Activated effector memory CD4-positive, alpha-beta T cell treated with anti-CD3 and anti-CD28 coated beads, Interleukin-2, amount 50 U/mL, for 16 hours (primary cell): ENCODE measurements at places on chromosomes 2 and 18.

DNA sequence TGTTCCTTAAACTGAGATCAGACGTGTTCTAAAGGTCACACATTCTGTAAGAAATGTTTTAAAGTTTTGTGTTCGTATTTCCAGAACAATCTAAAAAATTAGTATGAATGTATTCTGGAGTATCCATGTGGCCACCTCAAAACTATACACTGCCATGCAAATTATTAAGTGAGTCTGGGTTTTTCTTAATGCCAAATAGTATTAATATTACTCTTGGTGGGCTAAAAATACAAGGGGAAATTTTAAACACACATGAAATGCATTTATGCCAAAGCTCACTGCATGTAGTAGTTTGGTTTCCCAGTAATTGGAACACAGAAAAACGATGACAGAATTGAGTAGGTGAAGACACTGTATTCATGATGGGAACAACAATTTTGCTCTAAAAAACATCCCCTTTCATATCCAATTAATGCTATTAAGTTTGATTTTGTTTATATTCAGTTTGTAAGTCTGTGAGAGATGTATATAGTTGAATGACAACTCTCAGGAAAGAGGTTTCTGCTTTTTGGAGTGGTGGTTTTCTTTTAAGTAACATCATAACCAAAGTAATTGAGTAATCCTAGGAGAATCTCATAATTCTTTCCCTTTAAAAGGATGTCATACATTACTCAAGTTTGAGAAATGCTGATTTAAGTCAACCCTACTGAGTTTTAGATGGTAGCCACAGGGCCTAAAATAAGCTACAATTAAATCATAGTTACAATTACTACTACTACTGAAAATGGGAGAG, 75.7 kb upstream of the CDCA7 start:
- no peak for DNase-seq

GRCh38 chr2:198322275-198322674, 517.9 kb downstream of the PLCL1 start:
- DNase-seq, result no peak

DNA sequence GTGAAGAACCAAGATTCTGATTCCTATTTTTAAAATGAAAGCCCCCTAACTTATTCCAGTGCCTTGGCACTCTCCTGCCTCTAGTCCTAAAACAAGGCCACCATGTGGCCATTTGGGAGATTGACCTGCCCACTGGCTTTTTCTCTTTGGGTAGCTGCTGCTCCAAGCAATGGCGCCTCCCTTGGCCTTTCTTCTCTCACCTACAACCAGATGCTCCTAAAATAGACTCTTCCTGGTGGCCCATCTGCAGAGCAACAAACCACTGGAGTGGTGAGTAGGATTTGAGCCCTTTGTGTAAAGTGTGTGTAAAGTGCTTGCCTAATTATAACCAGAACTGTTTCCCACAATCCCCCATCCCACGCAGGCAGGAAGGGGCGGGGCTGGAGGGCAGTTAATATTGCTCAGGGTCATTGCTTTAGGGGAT, 114.2 kb downstream of the FHOD3 start:
- DNase-seq, result no peak

DNA sequence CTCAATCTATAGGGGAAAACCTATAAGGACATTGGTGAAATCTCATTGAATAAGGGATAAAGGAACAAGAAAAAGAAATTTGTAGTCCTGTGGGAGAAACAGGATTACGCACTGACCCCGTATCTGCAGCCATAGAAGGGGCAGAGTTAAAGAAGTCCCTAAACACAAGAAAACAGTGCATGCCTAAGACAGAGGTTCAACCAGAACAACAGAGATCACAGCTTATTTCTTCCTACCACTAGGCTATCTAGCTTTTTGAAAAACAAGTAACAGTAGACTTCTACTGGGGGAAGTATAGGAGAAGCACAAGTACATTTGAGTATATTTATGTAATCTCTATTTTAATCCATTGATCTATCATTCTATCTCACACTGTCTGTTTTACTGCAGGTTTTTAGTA, 485.2 kb upstream of the REG3G start:
- DNase-seq, result no peak

DNA sequence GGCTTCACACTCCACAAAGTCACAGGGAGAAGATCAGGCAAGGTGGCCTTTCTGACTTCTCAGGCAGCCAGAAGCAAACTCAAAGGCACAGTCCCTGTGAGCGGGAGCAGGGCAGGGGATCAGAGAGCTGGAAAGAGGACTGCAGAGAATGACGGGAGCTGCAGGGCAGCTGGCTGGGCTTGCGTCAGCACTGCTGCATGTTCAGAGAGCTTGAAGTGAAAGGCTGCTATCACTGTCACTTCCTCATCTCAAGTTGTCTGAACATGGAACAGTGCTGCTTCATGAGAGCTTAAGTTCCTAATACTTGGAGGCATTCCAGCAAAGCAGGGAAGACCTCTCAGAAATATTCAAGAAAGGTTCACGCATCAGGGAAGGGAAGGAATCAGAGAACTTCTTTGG, 20.4 kb downstream of the TGFBRAP1 start:
- no peak for DNase-seq

DNA sequence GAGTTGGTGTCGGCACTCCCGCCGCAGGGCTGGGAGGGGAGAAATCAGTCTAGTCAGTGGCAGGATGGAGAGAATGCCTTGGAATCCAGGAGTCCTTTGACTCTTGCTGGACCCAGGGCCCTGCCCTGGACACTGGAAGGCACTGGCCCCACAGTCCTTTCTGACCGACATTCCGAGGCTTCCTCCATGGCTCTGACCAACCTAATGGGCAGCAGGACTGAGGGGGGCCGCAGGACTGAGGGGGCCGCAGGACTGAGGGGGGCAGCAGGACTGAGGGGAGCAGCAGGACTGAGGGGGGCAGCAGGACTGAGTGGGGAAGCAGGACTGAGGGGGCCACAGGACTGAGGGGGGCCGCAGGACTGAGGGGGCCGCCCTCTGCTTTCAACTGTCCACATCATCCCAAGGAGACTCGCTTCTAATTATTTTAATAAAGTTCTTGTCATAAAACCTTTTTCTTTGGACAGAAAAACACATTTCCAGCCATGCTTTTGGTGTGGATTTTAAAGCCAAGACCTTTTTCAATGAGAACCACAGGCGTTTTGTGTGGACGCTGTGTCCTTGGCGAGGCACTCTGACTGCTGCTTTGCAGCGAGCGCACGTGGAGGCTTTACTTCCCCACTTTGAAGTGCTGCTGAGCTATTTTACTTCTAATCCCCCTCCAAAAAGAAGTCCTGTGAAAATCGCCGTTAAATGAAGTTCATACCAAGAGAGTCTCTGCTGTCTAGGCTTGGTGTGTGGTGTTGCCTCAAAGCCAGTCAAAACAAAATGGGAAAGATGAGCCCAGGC, 226.1 kb downstream of the TWIST2 start:
- no peak for DNase-seq

DNA sequence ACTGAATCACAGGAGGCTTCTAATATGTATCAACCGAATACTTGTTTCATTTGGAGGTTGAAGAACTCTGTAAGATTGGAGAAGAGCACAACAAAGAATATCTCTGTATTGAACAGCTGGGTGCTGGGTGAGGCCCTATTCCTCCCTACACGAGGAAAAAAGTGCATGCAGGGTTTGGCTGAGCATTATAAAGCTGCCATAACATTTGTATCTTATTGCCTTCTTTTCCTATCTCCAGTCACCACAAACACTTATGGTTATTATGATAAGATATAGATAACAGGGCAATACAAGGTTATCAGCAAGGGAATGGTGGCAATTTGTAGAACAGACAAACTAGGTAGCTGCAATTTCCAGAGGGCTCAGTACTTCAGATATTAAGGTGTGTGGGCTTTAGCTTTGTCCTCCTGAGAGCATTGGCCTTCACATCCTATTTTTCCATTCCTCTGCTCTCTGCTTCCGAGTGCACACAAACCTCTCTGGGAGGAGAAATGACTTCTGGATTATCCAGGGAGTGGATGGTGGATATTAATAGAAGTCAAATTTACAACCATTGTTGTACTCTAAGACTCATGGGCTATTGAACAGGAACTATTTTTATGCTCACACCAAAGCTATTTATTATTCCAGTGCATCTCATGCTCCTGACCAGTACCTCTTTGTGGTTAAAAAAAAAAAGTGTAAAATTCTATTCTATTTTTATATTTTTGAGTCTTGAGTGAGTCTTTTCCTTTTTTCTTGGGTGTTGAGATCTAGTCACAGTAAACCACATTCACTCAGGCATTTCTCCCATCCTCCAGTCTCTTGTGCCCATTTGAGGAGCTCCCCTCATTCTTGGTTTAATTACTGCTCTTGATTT, 248.4 kb downstream of the ETAA1 start:
- no peak for DNase-seq

GRCh38 chr2:47056868-47057686, 98.0 kb downstream of the STPG4 start:
- DNase-seq, result no peak

- DNase-seq, result no peak
Measured at GRCh38 chr2:46471019-46471583, 8.3 kb upstream of the TMEM247 start.

DNA sequence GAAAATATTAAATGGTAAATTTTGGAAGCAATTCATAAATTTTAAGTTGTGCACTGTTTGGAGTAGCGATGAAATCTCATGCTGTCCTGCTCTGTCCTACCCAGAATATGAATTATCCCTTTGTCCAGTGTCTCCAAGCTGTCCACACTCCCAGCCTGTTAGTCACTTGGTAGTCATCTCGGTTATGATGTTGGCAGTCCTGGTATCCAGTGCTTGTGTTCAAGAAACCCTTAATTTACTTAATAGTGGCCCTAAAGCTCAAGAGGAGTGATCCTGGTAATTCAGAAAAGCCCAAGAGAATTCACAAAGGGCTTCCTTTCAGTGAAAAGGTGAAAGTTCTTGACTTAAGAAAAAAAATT, 71.8 kb upstream of the STAM2 start:
- DNase-seq, result no peak

DNA sequence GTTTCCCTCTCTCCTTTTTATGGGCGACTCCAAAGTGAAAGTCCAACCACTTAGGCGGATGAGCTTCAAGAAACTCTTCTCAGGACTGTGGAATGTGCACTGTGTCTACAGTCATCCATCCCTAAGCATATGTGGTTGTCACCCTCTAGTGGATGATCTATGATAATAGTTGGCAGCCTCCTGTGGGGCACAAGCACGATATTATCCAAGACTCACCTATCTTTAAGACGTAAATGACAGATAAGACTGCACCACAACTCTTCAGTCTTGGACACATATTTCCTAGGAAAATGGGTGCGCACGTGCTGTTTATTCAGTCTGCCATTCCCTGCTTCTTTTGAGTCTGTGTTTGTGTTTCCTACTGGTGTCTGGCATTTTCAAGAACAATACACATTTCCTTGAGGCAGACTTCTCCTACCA, 145.5 kb upstream of the CTAGE1 start:
- no peak for DNase-seq

GRCh38 chr2:28471701-28472236, 24.1 kb upstream of the PLB1 start:
- peak; percentile 31 for DNase-seq

GRCh38 chr2:150528861-150529801, 41.7 kb upstream of the RND3 start:
- no peak for DNase-seq

- DNase-seq, result no peak
Measured at GRCh38 chr2:231190531-231191197, 7.8 kb upstream of the ARMC9 start.

DNA sequence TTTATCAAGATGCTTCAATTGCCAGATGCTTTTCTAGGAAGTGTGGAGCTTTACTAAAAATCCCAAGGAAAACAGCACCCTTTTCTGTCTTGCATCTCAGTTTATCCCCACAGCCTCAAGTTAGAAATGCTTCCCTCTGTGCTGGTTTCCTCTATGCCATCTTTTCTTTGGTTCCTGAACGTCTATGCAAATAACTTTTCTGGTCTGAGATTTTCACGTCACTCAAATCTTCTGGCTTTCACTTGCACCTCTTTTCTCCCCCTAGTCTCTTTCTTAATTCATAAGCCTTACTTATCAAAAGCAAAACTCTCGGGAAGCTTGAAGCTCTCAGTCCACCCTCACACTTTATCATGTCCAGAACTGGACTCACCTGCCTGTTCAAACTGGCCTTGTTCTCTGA, 33.9 kb downstream of the ARHGAP25 start:
- DNase-seq, result no peak

DNA sequence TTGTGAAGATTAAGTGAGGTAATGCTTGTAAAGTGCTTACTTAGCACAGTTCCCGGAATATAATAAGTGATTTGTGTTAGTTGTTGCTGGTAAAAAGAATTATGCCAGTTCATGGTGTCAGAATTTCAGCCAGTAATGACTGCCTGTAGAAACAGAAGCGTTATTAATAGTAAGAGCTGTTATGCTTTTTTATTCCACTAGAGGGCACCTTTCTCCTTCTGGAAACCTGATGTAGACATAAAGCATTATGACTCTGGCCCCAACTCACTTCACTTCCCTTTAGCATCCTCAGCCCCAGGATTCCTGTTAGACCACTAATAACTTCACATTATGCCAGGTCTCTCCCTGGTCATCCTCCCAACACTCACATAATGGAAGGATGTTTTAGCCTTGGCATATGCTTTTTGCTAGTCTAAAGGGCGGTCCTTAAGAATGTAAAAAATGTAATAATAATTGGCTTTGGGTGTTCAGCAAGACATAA, 34.9 kb downstream of the C18orf54 start:
- DNase-seq, result no peak

- no peak for DNase-seq
Measured at GRCh38 chr2:164867779-164868397, 26.3 kb upstream of the COBLL1 start.

- DNase-seq, result no peak
Measured at GRCh38 chr2:181459621-181460021, 2.4 kb downstream of the ITGA4 start.

DNA sequence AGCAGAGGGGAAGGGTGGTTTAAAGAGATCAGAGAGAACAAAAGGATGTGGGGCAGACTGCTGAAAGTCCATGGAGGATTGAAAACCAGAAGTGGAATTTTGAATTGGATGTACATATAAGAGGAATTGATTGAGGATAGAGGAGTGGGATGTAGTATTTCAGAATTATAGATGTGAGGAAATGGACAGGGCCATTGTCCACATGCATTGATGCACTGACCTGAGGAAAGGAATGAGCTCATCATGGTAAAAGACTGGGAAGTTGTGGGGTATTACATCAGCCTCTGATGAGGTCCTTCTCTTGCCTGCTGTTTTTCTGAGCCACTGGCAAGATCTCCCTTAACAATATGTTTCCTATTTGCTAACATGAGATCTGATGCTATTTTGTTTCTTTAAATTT, 365.7 kb upstream of the FANCL start:
- DNase-seq, result no peak

DNA sequence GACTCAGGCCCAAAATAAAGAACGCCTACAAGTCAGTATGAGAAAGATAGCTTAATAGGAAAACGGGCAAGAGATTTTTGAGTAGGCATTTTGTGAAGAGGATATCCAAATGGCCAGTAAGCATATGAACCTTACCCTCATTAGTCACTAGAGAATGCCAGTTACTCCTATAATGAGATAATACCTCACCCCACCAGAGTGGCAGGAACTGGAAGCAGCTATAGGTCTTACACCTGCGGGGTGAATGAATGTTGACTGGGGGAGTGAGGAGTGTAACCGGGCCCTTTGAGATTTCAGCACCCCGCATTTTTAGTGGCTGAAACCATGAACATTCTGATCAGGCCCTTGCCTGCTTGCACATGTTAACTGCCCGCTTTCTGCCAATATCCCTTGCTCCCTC, 7.5 kb upstream of the PTPN2 start:
- no peak for DNase-seq
